ENCODE measurements at places on chromosomes 11 and 22. TPM values are rescaled to one million over a fixed set of nuclear protein-coding genes. Genes with fewer than 3 reads are reported as not detected.

DNA sequence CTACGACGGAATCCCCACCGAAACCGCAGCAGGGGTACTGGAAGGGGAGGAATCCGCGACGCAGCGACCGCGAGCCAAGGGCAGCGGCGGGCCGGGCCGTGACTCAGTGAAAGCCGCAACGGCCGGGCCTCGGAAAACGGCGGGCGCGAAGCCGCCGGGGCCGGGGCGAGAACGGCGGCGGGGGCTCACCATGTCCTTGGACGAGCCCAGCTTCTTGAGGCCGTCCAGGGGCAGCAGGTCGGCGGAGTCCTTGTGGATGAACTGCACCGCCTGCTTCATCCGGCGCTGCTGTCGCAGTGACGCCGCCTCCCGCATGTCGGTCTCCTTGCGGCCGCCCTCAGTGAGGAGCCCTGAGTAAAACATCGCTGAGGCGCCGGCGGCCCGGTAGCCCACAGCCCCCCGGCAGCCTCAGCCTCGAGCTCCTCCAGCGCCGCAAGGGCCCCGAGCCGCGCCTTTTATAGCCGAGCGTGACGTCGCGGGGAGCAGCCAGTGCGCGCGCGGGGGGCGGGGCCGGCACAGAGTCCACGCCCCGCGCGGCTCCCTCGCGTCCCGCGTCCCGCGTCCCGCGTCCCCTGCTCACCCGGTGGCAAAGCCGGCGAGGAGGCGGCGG lies at the start of gene NRIP3:
Gene NRIP3, minus strand, starts transcription at position 429 of the 610 bp plus-strand sequence. Its CDS starts 66 bp downstream, at position 363.
- H3K27ac ChIP-seq = no peak within 1 kb of the TSS
- H3K4me1 ChIP-seq = peaks cover 5% of the 10 kb centered on the region
- no peaks in the 10 kb centered on the region for H3K36me3 ChIP-seq

GRCh38 chr22:37994049-37994448 lies 9.7 kb upstream of the SOX10 start:
- peaks cover 4% of the 10 kb centered on the region for H3K4me1 ChIP-seq
- H3K27ac ChIP-seq = no peak overlapping the region
- no peak overlapping the region for H3K4me3 ChIP-seq
- no peaks in the 10 kb centered on the region for H3K36me3 ChIP-seq
- DNase-seq = no peak
- H3K27me3 ChIP-seq = no peaks in the 10 kb centered on the region

DNA sequence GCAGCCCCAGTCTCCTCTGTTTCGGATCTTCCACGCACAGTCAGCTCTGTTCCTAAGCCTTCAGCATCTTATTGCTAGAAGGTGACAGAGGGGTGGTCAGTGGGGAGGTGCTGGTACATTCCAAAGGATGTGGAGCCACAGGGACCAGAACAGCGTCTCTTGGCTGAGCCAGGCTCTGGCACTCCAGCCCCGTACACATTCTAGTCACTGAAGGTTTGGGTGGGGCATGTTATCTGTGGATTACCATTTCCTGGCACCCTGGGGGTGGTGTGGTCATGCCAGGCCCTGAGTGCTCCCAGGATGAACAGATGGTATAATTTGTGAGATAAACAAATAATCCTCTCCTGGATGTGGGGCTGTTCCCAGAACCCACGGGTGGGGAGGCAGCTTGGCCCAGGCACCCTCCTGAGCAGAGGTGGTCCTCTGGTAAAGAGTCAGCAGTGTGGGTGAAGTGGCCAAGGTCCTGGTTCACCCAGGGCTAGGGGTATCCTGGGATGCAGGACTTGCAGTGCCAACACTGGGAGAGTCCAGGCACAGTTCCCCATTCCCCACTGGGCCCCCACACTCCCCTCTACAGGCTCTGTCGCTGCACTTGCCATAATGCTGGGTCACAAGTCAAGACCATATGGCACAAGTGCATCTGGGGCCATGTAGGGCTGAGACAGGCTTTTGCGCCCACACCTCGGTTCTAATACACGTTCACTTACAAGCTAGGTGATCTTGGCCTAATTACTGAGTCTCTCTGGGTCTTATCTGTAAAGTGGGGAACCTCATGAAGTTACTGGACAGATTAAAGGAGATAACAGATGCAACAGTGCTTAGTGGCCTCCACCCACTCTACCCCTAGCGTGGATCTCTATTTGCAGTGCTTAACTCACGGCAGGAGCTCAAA lies 33.0 kb downstream of the DKK3 start:
- DNase-seq = no peak
- H3K36me3 ChIP-seq = no peaks in the 10 kb centered on the region
- H3K4me3 ChIP-seq = no peak overlapping the region

GRCh38 chr22:39264349-39265038 lies 19.7 kb upstream of the PDGFB start:
- H3K36me3 ChIP-seq = no peaks in the 10 kb centered on the region
- H3K4me1 ChIP-seq = peaks cover 2% of the 10 kb centered on the region
- no peak for DNase-seq
- H3K4me3 ChIP-seq = no peak overlapping the region

DNA sequence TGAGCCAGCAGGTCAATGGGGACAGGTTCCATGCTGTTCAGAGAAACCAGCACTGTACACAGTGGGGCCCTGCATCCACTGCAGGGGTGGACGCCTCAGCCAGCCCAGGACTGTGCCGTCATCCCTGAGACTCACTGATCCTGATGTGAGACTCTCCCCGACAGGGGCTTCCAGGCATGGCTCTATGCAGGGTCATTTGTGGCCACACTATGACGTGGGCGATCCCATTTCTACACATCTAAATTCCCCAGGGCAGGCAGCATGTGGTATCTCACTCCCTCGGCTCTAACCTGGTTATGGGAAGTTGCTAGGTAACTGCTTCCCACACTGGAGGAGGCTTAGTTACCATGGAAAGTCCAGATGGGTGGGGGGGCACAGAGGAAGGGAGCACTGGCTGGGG lies 14.2 kb upstream of the FAM83F start:
- no peak overlapping the region for H3K4me3 ChIP-seq
- no peak for DNase-seq
- H3K27ac ChIP-seq = no peak overlapping the region
- no peaks in the 10 kb centered on the region for H3K36me3 ChIP-seq
- H3K27me3 ChIP-seq = peaks cover 30% of the 10 kb centered on the region

DNA sequence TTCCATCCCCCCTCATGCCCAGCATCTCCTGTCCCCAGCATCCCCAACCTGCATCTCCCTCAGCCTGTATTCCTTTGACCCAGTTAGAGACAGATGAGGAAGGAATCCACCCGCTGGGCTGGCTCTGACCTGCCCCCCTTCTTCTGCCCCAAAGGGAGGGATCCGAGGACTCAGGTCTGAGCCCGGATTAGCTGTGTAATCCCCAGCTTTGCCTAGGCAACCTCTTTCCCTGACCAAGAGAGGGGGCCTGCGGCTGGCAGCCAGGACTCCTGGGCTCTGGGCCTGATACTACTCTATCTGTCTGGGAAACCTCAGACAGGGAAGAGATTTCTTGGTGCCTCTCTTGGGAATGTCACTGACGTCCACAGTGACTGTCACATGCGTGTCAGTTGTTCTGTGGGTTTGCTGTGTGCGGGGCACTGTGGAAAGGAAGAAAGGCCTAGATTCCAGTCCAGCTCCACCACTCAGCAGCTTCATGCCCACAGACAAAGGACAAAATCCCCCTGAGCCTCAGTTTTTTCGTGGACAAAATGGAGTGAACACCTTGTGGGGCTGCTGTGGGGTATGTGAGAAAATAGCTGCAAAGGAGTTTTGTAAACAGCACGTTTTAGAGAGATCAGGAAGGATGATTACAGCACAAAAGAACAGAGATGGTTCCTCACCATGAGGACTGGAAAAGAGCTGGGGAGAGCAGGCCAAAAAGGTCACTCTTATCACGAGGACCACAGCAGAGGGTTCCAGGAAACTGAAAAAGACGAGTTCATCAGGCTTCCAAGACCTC lies 1.3 kb upstream of the NDUFV1 start:
- H3K4me3 ChIP-seq = no peak overlapping the region
- H3K36me3 ChIP-seq = peaks cover 13% of the 10 kb centered on the region
- H3K4me1 ChIP-seq = peaks cover 6% of the 10 kb centered on the region
- no peaks in the 10 kb centered on the region for H3K27me3 ChIP-seq
- no peak for DNase-seq
- H3K27ac ChIP-seq = no peak overlapping the region

DNA sequence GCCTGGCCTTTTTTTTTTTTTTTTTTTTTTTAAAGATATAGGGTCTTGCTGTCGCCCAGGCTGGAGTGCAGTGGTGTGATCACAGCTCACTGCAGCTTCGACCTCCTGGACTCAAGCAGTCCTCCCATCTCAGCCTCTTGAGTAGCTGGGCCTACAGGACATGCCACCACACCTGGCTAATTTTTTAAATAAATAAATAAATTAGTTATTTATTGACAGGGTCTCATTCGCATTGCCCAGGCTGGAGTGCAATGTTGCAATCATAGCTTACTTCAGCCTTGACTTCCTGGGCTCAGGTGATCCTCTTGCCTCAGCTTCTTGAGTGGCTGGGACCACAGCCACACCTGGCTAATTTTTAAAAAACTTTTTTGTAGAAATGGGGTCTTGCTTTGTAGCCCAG lies 10.5 kb downstream of the AP2A2 start:
- no peaks in the 10 kb centered on the region for H3K36me3 ChIP-seq
- DNase-seq = no peak
- no peak overlapping the region for H3K27ac ChIP-seq
- no peaks in the 10 kb centered on the region for H3K27me3 ChIP-seq

Gene CAVIN3
- 18.6 TPM for total RNA-seq

DNA sequence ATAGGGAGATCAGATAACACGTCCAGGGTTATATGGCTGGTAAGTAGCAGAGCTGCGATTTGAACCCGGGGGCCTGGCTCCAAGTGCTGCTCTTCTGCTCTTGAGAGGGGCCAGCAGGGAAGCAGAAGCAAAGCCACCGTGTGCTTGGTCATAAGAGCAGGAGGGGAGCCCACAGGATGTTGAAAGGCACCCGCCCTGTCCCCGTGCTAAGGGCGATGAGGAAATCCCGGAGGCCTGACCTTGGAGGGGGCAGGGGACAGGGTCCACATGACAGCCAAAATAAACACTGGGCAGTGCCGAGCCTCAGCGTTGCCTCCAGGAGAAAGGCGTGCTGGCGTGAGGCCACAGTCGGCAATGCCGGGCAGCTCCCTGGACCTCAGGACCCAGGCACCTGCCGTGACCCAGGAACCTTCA lies 28.8 kb downstream of the TOM1 start:
- H3K36me3 ChIP-seq = 0 out of 2 replicates have a peak, but pooled peaks cover 11% of the 10 kb centered on the region
- H3K27ac ChIP-seq = no peak overlapping the region
- no peaks in the 10 kb centered on the region for H3K4me1 ChIP-seq
- no peak overlapping the region for H3K4me3 ChIP-seq

DNA sequence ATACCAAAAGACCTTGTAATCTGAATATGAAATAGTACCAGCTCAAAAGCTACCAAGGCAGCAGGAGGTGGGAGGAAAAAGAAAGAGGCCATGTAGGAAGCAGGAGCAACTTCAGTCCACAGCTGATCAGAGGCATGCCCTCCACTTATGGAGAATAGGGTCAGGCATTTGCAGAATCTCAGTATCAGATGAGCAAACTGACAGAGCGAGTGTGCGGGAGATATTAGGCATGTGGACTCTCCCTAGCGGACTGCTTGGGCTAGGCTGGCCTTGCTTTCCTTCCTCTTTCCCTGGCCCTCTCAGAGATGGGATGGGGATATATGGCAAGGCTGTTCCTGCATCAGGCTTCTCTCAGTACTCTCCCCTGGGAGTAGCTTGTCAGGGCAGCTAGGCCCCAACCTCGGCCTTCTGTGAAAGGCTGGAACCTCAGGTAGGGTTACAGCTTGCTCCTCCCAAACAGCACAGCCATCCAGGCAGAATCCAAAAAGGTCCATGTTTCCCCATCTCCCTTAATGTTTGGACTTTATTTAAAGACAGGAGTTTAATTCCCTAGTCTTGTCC lies 37.0 kb downstream of the ETS1 start:
- no peak for DNase-seq
- no peaks in the 10 kb centered on the region for H3K4me1 ChIP-seq
- no peaks in the 10 kb centered on the region for H3K36me3 ChIP-seq
- no peak overlapping the region for H3K4me3 ChIP-seq
- H3K27me3 ChIP-seq = peaks cover 12% of the 10 kb centered on the region

- H3K36me3 ChIP-seq = no peaks in the 10 kb centered on the region
- H3K4me1 ChIP-seq = peaks cover 17% of the 10 kb centered on the region
- no peak for DNase-seq
- H3K27me3 ChIP-seq = peaks cover 65% of the 10 kb centered on the region
- no peak overlapping the region for H3K27ac ChIP-seq
Observed at GRCh38 chr11:114158886-114159285, 99.4 kb downstream of the ZBTB16 start.

- no peak overlapping the region for H3K4me3 ChIP-seq
- no peak overlapping the region for H3K27ac ChIP-seq
- no peak for DNase-seq
Observed at GRCh38 chr22:50576806-50577696, 1.2 kb downstream of the CPT1B start.

- no peaks in the 10 kb centered on the region for H3K4me1 ChIP-seq
- no peak overlapping the region for H3K27ac ChIP-seq
- no peak overlapping the region for H3K4me3 ChIP-seq
- no peaks in the 10 kb centered on the region for H3K27me3 ChIP-seq
- H3K36me3 ChIP-seq = no peaks in the 10 kb centered on the region
Observed at GRCh38 chr11:76115555-76115954, 90.7 kb downstream of the WNT11 start.

DNA sequence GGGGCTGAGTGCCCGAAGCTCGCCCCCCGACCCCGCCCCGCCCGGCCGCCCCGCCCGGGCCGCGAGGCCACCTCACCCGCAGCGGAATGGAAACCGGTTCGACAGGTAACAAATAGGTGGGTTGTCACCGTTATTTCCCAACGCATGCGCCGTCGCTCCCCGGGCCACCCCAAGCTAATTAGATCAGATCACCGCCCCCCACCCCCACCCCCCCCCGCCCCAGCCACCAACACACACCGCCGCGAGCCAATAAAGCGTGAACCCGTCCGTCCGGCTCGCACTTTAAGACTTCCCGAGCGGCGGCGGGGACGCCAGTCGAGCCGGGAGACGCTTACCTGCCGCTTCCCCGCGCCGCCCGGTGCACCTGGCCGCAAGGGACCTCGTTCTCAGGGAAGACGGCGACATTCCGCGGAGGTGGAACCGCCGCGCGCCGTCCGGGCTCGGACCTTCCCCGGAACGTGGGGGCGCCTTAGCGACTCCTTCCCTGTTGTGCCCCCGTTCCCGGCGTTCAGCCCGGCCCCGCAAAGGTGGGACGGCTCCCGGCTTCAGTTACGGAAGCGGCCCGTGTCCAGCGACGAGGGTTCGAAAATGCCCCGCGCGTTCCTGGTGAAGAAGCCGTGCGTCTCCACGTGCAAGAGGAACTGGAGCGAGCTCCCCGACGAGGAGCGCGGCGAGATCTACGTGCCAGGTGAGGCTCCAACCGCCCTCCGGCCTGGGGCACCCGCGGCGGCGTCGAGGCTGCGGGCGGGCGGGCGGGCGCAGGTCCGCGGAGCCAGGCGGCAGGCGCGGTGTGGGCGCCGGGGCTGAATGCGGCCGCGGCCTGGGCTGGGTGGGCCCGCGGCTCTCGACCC lies at the start of gene OVOL1:
Gene OVOL1, plus strand, starts transcription at position 278 of the 851 bp plus-strand sequence. Its CDS starts 311 bp downstream, at position 589.
- peak; percentile 56 for DNase-seq
- no peaks in the 10 kb centered on the region for H3K36me3 ChIP-seq
- peak within 1 kb of the TSS; percentile 75 for H3K4me3 ChIP-seq
- peak within 1 kb of the TSS; percentile 72 for H3K27ac ChIP-seq

GRCh38 chr11:114098927-114099326 lies 39.4 kb downstream of the ZBTB16 start:
- no peaks in the 10 kb centered on the region for H3K36me3 ChIP-seq
- H3K4me3 ChIP-seq = no peak overlapping the region
- DNase-seq = no peak
- no peaks in the 10 kb centered on the region for H3K4me1 ChIP-seq
- no peak overlapping the region for H3K27ac ChIP-seq
- peaks cover 60% of the 10 kb centered on the region for H3K27me3 ChIP-seq
